Left forelimb (tissue), 1 donor: ENCODE measurements at places on chromosomes 2 and 18.

GRCh38 chr2:9345997-9346396 lies 77.3 kb downstream of the ITGB1BP1 start:
- DNase-seq, result no peak

- DNase-seq, result no peak
Measured at GRCh38 chr2:30162806-30163205, 16.0 kb downstream of the YPEL5 start.

- DNase-seq, result no peak
Measured at GRCh38 chr18:13464432-13465123, 246.0 kb downstream of the LDLRAD4 start.

DNA sequence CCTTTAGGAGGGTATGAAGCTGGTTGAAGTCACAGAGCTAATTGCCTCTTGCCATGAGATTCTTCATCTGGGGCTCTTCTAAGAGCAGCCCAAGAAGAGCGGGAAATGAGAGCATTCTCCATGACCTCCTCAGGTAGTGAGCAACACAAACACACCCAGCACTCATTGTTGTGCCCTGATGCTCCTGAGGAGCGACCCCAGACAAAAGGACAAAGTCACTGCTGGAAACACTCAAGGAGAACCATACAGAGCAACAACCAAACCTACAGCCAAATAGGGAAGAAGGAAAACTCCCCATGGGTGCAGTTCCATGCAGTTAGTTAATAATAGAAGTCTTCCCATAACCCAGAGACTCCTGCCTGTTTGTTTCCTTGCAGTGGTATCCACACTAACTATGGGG lies 426.0 kb upstream of the CRIM1 start:
- DNase-seq, result no peak

DNA sequence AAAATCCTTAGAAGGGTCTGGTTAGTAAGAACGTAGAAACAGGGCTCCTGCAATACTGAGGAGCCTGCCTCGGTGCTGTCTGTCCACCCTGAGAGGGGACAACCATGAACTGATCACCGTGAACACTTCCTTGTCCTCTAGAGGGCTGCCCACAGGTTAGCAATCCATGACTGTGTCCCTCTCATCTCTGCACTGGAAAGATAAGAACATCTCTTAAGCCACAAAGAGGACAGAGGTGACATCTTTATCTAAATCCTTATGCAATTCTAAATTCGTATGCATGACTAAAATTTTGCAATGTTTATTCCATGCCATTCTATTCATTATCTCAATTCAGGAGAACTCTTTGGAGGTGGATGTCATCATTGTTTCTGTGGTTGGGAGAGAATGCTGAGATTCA lies 12.8 kb downstream of the EFR3B start:
- no peak for DNase-seq

DNA sequence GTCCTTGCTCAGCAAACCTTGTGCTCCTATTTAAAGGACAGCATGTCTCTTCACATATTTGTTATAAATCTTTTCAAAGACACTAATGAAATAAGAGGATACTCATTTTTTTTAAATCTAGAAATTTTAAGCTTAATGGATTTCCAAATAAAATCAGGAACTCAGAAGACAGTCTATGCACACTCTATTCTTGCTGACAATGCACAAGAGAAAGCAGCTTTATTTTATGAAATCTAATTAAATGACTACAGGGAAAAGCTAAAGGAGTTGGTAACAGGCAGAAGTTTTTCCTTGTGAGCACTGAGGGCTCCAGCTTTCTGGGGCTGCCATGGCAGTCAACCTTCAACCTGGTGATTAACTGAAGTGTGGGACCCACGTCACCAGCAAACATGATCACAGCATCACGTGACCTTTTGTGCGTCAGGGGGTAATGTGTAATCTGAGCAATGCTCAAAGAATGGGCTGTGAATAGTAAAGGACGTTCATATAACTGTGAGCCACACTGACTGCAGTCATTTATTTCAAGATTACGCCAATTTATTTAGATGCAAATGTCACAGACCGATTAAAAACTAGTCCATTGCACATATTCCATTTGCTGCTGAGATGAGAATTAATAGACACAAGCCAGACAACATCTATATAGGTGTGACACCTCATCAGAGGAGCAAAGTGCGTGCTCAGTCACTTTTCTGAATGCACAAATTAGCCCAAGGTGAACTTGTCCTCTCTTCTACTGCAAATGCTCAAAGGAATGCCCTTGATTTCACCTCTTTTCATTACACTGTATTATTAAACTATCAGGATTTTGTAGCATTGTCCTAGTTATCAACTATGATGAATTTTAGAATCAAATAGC lies 11.6 kb upstream of the DNER start:
- no peak for DNase-seq

DNA sequence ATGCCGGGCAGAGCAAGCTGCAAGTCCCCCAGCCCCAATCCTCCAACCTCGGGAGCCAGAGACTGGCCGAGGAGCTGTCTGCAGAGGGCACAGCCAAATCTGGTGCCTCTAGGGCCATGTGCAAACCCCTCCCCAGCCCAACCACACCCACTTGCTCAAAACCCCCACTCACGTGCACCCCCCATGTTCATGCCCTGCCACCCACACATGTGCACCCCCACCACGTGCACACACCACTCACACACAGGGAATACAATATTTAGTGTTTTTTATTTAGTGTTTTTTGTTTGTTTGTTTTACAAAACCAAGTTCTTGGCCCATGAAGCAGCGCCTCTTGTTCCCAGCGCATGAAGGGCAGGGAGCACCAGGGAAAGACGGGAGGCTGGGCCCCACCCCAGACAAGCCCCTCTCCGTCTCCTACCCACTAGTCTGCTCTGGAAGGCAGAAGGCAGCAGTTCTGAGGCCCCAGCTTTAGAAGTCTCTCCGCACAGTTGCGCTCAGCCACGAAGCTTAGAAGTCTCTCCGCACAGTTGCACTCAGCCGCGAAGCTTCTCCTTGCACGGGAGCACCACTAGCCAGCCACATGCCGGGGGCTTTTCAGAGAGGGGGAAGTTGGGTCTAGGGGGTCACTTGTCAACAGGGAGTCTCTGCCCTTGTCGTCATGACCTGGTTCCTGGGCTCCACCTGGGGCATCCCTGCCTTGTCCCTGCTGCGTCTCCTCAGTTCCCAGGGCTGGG lies 276.1 kb upstream of the HDAC4 start:
- DNase-seq, result peak; percentile 52

GRCh38 chr2:68240446-68240845 lies 11.9 kb downstream of the PPP3R1 start:
- no peak for DNase-seq

- no peak for DNase-seq
Measured at GRCh38 chr2:127371037-127371436, 16.7 kb downstream of the MAP3K2 start.
